ENCODE measurements at places on chromosomes 7 and 10. TPM values are rescaled to one million over a fixed set of nuclear protein-coding genes. Genes with fewer than 3 reads are reported as not detected.

DNA sequence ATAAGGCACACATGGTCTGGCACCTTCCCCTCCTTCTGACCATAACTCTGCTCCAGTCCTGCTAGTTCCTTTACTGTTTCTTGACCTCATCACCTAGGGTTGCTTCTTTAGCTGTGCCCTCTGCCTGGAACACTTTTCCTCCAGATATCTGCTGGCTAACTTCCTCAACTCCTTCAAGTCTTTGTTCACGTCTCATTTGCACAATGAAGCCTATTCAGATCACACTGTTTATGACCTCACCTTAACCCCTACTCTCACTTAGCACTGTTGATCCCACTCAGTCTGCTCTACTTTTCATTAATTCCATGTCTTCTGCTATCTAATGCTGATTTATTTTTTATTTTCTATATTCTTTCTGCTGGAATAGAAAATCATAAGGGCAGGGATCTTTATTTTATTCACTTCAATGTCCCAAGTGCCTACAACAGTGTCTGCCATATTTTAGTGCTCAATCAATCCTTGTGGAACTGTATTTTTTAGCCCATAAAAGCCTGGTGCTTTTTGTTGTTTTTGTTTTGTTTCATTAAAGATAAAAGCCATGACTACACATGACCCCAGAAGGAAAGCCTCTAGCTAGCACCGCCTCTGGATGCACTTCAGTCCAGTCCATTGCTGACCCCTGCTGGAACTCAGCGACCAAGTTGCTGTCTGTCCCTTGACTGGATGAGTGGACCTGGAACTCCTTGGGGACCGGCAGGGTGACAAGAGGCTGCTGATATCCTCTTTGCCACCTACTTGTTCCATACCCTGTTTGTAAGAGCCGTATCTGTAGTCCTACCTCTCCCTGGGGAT, 12.3 kb downstream of the KLF14 start:
- DNase-seq: peak; percentile 55

DNA sequence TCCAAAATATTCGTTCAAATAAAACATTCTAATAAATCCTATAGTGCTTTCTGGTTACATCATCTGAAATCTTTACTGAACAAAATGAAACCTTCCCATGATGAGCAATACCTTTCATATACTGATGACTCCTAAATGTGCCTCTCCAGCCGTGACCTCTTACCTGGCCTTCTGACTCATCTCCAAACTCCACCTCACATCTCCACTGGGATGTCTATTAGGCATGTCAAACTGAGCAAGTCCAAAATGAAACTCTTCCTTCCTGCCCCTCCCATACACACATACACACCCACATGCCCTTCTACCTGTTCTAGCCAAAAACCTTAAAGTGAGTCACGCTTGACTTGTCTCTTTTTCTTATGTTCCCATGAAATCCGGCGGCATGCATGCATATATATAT, 22.9 kb downstream of the GSAP start:
- no peak for DNase-seq

GRCh38 chr7:74404741-74405140, 49.0 kb upstream of the GTF2IRD1 start:
- DNase-seq: no peak

DNA sequence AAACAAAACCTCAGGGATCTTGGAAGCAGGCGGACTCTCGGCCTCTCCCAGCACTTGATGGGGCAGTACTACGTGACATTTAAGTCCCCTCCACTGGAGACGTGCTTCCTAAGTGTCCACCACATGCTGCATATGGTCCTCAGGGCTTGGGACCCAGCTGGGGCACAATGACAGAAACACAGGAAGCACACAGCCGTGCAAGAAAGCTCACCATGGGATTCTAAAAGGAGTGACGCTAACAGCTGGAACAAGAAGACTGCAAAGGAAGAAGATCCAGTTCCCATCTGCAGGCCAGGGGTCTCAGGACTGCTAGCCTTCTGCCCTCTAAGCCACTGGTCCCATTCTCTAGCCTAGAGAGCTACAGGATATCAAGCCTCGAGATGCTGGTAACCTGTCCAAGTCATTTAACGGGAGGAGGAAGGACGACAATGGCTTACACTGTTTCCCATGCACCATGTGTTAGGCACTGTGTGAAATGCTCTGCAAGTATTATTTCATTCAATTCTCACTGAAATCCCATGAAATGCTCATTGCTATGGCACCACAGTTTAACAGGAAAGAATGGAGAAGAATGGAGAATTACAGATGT, 61.1 kb downstream of the KCNMA1 start:
- DNase-seq: no peak

- DNase-seq: no peak
These were observed 144.9 kb downstream of the SH3PXD2A start for GRCh38 chr10:103710490-103710889.

GRCh38 chr7:102431617-102432298, 1.6 kb upstream of the ORAI2 start:
- DNase-seq: no peak

DNA sequence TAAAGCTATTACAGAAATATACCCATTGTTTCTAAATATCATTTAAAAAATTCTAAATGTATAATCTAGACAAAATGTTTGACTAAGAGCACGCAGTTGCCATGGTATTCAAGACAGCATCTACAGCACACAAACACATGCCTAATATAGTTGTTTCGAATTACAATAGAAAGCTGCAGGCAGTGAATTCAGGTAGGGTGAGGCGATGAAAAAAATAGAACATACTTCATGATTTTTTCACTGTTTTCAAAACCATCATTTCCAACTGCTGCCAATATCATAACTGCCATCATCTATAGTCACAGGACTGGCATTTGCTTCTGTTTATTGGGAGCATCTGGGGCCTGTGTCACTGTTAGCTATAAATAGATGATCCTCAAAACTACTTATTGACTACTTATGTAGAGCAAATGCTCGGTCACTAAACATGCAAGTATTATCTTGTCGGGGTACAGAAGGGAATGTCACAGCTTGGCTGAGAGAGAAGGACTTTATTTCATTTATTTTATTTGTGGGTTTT, 34.4 kb upstream of the OTUD1 start:
- DNase-seq: no peak

DNA sequence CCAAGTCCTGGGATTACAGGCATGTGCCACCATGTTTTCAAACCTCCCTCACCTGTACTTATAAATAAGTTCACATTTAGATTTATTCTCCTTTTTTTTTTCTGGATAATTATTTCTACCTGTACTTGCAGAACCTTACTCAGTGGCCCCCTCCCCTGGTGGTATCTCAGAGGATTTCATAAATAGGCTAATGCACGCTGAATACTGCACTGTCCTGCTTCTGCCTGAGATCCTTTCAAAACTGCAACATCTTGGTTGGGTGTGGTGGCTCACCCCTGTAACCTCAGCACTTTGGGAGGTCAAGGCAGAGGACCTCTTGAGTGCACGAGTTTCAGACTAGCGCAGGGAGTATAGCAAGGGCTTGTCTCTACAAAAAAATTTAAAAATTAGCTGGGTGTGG, 4.6 kb upstream of the BLVRA start:
- peak; percentile 52 for DNase-seq

The CYP2W1 gene
- 18.1 TPM for total RNA-seq

DNA sequence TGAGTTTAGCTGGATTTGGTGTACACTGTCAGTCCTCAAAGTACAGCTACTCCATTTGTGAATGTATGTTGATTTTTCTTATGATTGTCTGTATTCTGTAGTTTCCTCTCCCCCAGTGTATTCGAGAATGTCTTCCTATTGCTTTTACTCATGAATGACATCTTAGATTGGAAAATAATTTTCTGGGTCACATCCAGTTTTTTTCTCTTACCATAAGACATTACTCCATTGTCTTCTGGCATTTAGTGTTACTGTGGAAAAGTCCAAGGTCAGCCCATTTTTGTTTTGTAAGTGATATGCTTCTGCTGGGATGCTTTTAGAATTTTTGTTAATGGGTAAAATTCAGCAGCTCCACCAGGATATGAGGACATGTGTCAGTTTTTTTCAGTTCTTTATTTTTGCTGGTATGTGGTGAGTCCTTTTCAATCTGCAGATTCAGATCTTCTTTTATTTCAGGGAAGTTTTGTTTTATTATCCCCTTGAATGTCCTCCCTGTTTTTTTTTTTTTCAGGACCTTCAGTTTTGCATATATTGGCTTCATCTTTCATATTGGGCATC, 33.6 kb downstream of the WAC start:
- DNase-seq: no peak

- no peak for DNase-seq
These were observed 99.1 kb downstream of the SAMD9 start for GRCh38 chr7:93018716-93019115.

- no peak for DNase-seq
These were observed 204.7 kb downstream of the DNAJB6 start for GRCh38 chr7:157541295-157542067.

The SPDYE17 gene
- not detected for total RNA-seq

DNA sequence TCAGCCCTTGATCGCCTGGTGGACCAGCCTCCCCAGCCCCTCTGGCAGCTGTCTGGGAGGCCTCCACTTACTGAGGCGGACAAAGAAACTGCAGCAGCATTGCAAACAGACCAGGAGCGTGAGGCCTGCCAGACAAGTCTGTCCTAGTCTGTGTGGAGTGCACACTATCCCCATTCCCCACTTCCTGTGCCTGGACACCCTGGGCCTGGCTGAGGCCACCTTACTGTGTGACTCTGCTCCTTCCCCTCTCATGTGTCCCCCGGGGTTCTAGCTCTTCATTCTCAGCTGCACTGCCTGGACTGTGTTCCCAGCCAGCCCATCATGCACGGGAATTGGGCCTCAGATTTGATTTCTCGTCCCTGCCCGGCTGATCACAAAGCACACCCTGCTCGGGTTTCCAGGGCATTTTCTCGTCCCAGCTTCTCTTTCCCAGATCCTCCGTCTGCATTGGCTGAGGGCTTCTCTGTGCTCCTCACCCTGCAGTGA, 16.7 kb upstream of the C10orf90 start:
- DNase-seq: no peak

DNA sequence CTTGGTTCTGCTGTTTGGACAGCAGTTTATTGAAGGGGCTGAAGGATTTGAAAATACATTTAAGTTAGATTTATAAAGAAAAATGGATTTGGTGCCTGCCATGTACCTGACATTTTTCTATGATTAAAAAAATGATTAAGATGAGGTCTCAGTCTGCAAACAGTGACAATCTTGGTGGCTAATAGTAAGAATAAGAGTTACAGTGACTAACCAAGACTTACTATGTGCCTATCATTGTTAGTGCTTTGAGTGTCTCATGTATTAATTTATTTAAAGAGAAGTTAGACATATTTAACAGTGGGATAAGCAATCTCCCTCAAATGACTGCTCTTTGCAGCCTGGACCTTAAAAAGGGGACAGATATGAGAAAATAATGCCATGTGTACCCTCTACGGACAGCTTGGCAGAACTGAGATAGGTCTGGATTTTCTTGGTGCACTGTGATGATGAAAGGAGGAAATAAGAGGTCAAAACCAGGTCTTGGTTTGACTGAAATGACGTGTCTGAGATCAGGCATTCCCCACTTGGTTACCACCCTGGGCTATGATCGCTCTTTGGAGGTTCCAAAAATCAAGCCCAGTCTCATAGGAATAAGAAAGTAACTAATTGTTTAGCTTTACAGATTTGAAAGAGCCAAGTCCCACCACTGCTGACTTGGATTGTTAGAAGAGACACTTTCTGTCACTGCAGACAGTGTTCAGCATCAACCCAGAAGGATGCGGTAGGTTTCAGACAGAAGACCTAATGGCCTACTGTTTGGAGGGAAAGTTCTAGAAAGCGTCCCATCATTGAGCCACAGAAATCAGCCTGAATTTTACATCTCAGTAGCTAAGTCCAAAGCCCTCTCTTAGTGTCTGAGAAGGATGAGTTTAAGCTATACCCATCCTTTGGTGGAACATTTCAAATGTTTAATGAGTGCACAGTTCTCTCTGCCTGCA, 2.1 kb downstream of the CASP7 start:
- DNase-seq: no peak

DNA sequence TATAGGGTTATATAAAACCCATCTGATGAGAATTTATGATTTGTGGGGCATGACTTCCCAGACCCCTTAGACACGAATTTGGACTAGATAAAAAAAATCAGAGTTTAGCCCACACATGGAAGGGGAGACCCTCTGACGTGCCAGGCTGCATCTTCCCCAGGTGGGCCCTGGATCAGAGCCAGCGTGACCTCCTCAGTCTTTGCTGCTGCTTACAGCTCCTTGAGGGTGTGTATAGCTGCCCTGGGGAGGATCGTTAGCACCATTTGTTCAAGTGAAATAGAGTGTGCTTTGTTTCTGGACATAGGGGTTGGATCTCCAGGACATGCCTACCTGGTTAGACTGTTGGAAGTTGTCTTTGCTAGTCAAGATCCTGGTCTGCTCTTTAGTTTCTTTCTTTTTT, 54.2 kb downstream of the DOCK1 start:
- peak; percentile 69 for DNase-seq

- DNase-seq: no peak
These were observed 5.2 kb downstream of the SPOCK2 start for GRCh38 chr10:72082856-72083789.

GRCh38 chr7:95886501-95887090, 114.2 kb downstream of the DYNC1I1 start:
- DNase-seq: no peak

GRCh38 chr10:113151190-113151666, 201.2 kb downstream of the TCF7L2 start:
- DNase-seq: no peak

- peak; percentile 79 for DNase-seq
These were observed 62.2 kb upstream of the FAM20C start for GRCh38 chr7:130222-130572.

The BLVRA gene
- total RNA-seq: 38.9 TPM

The NANOS1 gene
- total RNA-seq: 1.1 TPM

- DNase-seq: no peak
These were observed 94.1 kb downstream of the LRRN3 start for GRCh38 chr7:111184987-111185386.

GRCh38 chr10:3616880-3617279, 168.1 kb downstream of the KLF6 start:
- DNase-seq: no peak
